Stimulated activated CD4-positive, alpha-beta T cell treated with anti-CD3 and anti-CD28 coated beads, Interleukin-15, amount 100 ng/mL, for 24 hours (primary cell): ENCODE measurements at places on chromosomes 12 and 14.

DNA sequence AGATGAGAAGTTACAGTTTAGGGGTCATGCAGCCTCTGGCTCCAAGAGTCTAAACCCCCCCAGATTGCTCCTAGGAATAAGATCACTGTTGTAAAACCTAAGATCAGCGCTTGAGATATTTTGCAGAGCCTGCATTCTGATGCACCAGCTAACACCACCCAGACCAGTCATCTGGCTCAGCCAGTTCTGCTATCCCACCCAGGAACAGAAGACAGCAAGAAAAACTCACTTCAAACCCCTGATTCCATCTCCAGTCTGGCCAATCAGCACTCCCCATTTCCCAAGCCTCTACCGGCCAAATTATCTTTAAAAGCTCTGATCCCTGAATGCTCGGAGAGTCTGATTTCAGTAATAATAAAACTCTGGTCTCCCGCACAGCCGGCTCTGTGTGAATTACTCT, 158.6 kb downstream of the ZNF664 start:
- no peak for DNase-seq

GRCh38 chr12:117118838-117119591, 19.8 kb upstream of the TESC start:
- DNase-seq, result no peak

DNA sequence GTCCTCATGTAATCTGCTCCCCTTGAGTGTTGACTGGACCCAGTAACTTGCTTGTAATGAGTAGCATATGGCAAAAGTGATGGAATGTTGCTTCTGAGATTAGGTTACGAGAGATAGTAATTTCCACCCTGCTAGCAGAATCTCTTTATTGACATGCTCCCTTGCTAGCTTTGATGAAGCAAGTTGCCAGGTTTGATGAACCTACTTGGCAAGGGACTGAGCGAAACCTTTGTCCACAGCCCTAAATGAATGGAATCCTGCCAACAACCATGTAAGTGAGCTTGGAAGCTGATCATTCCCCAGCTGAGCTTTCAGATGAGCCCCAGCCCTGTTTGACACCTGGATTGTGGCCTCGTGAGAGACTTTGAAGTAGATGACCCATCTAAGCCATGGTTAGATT, 120.8 kb upstream of the PLXNC1 start:
- DNase-seq, result no peak

GRCh38 chr12:124814741-124815613, 48.7 kb downstream of the SCARB1 start:
- no peak for DNase-seq

DNA sequence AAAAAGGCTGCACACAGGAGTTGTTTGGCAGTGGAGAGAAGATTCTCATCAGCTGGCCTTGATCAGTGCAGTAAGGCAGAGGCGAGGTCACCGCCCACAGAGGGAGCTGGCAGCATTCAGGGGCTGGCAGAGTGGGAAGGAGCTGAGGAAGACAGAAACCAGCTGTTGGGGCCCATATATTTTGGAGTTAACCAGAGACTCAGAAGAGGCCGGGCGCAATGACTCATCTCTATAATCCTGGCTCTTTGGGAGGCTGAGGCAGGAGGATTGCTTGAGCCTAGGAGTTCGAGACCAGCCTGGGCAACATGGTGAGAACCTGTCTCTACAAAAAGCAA, 17.7 kb downstream of the SMCO2 start:
- DNase-seq, result peak; percentile 56

- DNase-seq, result no peak
Measured at GRCh38 chr12:66160704-66161103, 9.1 kb downstream of the TMBIM4 start.

DNA sequence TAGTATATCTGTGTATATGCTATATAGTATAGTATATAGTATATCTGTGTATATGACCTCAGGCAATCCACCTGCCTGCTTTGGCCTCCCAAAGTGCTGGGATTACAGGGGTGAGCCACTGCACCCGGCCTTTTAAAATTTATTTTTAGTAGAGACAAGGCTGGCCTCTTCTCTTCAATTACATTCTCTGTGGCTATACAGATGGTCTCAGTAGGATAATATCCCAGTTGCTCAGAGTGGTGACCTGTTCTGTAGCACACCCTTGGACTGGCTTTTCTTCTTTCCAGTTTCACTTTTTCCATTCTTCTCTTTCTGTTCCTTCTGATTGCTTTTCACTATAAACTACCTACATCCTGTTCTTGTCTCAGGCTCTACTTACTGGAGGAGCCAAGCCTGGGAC, 3.1 kb upstream of the NFATC4 start:
- no peak for DNase-seq

DNA sequence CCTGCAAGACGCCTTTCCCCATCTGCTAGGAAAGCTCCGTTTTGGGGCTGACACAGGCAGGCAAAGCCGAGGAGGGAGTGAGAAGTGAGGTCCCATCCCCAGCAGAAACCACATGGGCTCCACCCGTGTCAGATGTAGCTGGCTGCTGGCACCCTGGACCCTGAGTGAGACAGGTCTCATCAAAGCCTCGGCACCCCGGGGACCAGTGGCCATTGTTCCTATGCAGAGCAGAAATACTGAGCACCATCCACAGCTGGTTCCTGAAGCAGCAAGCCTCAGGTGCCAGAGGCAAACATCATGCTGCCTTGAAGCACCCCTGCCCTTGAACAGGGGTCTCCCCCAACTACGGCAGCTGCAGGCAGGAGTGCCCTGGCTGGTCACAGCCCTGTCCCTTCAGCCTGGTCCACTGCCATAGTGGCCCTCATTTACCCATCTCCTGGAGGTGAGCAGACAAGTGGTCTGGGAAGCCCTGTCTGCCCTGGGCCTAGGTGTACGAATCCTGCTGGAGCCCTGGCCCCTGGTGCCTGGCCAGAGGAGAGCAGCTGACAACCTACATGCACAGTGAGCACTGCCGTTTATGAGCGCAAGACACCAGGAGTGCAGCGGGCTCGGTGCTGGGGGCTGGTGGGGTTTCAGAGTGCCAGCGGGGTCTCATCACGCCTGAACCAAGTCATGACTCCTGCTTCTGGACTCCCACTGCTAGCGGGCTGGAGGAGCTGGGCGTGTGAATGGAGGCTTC, 289.8 kb upstream of the RTL1 start:
- no peak for DNase-seq

DNA sequence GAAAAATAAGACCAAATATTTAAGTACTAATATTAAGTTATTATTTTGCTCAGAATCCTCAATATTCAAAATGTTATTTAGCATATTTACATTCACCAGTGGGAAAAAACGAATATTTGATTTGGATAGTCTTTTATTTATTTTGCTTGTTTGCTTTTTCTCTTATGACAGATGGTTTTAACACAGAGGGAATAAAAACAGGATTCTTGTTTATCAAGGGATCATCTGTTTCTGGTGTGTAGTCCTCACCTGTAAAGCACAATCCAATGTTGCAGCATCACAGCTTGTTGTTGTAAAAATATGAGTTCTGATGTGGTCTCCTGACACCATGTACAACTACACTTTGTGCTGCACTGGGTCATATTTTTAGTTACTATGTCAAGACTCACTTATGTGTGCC, 103.9 kb downstream of the AVPR1A start:
- no peak for DNase-seq

- no peak for DNase-seq
Measured at GRCh38 chr14:90034156-90034555, 27.6 kb upstream of the KCNK13 start.

DNA sequence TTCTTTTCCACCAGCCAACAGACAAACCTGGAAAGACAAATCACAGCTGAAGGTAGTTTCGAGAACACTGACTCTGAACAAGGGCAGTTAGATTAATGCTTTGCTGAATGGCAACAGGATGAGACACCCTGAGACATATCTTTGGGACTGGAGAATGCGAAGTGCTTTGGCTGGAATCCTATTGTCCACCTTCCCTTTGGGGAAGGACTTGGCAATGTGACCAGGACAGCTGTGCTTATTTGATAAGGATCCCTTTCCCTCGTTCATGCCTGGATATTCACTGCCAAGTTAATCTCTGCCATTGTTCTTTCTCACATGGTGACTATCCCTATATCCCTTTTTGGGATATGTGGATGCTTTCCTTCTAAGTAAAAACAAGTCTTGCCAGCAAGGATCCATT, 537.1 kb upstream of the SEL1L start:
- DNase-seq, result no peak

DNA sequence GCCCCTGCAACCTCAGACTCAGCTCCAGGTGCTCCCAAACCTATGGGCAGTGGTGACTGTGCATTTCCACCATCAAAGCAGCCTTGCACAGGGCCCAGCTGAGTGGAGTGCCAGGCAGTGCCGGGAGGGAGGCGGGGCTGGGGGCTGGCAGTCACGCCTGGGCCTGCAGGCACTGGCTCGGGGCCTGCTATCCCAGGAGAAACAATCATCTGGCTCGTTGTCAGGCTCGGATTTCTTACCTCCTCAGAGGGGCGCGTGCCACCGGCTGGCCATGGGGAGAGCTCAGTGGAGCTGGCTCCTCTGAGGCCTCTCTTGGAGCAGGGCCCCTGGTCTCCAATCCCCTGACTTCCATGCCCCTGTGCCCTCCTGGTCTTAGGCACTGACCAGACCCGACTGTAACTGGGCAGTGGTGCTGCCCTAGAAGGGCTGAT, 20.2 kb upstream of the PPP1R13B start:
- DNase-seq, result no peak

- no peak for DNase-seq
Measured at GRCh38 chr14:20551606-20552005, 9.2 kb downstream of the RNASE9 start.

DNA sequence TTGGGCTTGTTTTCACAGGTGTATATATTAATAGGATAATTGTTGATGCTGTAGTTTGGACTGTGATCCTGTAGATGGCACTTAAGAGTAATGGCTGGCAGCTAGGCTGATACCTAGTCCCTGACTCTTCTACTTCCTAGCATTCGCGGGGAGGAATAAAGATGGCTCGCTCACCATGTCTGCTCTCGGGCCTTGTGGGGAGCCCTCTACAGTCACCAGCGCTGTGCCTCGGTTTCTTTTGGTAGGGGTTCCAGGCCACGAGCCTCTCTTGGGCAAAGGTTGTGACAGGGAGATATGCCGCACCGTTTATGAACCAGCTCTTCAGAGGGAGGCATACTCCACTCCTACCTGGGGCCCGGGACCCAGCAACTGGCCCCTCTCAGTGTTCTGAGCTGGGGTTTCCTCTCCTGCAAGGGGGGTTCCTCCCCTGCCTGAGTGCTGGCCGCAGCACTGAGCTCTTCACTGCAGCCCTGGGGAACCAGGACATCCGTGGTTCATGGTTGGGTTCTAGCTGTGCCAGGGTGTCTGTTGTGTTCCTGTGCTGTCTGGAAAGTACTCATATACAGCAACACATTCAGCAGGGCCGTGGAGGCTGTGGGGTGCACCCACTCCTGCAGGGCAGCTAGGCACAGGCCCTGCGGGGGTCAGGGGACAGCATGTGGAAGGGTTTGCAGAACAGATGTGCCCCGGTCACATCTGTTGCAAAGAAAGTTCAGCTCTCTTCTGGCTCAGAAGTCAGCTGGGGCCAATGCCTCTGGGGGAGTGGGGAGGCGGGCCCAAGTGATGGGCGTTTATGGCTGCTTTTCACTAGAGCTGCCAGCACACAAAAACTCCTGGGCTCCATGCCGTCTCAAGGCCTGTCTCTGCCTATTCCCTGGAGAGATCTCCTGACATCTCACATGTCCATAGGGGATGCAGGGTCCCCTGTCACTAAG, 147.9 kb downstream of the PPFIA2 start:
- no peak for DNase-seq
